ENCODE measurements at places on chromosomes 7 and 10. TPM values are rescaled to one million over a fixed set of nuclear protein-coding genes. Genes with fewer than 3 reads are reported as not detected.

SLC39A12 gene
- polyA plus RNA-seq, result not detected

CCM2 gene
- 25.6 TPM for polyA plus RNA-seq

PARG gene
- polyA plus RNA-seq, result 34.7 TPM

GPR26 gene
- polyA plus RNA-seq, result not detected

IGFBP1 gene
- polyA plus RNA-seq, result 0.74 TPM

ALOX5 gene
- polyA plus RNA-seq, result 1.9 TPM

OR2A7 gene
- 10.8 TPM for polyA plus RNA-seq

TMEM270 gene
- polyA plus RNA-seq, result 0.08 TPM

CRHR2 gene
- polyA plus RNA-seq, result not detected

SUGCT gene
- polyA plus RNA-seq, result 14.4 TPM

UFSP1 gene
- polyA plus RNA-seq, result 3.4 TPM

DNA sequence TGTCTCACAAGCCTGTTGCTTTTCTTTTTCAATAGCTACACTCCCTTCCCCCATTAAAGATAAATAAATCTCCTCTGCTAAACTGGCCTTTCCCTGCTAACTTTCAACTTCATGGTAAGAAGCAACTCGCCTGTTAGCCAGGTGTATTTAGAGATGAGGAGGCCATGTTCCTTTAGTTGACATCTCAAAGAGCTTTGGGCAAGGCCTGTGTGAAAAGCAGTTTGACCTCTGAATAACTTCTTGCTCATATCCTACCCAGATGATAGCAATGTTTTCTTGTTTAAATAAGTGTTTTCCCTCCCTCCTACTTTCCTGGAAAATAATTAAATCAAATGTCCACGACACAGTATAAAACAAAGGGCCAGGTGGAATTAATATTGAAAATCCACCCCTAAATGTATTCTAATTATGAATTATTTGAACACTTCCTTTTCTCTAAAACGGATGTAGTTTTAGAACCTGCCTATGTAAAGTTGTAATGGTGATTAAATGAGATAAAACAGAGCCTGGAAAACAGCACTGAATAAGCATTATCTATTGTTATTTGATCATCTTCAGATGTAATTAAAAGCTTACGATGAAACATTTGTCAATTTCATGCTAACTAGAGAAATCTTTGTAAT is 78.5 kb downstream of the HGF start:
- no peak for DNase-seq

GRCh38 chr10:95517536-95518454 is 43.4 kb downstream of the SORBS1 start:
- DNase-seq, result no peak

- no peak for DNase-seq
Measured at GRCh38 chr7:80089366-80089765, 45.3 kb upstream of the GNAI1 start.

GRCh38 chr10:85458324-85458723 is 908.3 kb downstream of the GRID1 start:
- no peak for DNase-seq

DNA sequence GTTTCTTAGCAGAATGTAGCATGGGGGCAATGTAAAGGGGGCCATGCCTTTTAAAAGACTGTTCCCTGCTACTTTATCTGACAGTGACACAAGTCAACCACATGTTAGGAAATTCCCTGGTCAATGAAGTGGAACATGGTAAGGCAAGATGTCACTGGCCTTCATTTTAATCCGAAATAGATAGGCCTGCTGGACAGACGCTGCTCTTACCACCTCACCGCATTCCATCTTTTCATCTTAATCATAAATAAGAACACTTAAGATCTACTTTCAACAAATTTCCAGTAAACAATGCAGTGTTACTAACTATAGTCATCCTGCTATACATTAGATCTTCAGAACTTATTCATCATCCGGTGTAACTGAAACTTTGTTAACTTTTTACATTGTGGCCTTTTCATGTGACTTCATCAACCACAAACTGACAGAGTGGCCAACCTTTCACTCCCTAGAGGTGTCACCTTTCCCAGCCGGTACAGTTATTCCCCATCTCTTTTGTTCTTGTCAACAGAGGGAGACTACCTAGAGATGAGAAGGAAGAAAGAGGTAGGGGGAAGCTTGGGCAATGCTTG is 15.6 kb downstream of the ASB4 start:
- DNase-seq, result no peak

DNA sequence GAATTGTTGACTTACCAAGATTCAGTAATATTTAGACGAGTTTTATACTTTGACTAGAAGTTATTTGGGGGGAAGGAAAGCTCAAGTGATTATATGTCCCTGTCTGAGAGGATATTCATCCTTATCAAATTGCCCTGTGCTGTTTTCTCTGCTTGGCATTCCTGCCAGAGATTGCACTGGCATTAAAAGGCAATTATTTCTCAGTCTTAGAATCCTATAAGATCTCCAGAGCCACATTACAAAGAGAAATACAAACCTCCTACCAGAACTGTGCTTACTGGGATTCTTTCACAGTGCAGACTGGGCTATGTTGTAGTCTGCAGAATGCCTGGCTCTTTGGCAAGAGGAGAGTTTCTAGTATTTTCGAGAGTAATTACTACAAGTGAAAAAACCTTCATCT is 342.4 kb downstream of the HGF start:
- no peak for DNase-seq

DNA sequence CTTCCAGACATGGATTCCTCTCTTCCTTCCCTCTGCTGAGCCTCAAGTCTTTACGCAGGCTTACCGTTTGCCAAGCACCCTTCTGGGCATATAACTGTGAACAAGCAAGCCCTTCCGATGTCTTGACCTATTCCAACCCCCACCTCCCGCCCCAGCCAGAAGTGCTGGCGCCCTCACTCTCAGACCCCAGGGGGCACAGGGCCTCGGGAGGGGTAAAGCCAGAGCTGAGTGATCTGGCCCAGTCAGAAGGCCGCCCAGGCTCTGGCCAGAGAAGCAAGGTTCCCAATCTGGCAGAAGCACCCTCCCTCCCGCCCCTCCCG is 1.2 kb downstream of the PRRT4 start:
- no peak for DNase-seq

GRCh38 chr10:5618042-5618441 is 48.4 kb downstream of the ASB13 start:
- DNase-seq, result no peak

GRCh38 chr10:119296703-119297102 is 89.3 kb downstream of the GRK5 start:
- DNase-seq, result no peak

- DNase-seq, result no peak
Measured at GRCh38 chr10:87585565-87586514, 73.8 kb upstream of the PAPSS2 start.

GRCh38 chr7:130384371-130384801 is 4.1 kb downstream of the CPA1 start:
- DNase-seq, result no peak

DNA sequence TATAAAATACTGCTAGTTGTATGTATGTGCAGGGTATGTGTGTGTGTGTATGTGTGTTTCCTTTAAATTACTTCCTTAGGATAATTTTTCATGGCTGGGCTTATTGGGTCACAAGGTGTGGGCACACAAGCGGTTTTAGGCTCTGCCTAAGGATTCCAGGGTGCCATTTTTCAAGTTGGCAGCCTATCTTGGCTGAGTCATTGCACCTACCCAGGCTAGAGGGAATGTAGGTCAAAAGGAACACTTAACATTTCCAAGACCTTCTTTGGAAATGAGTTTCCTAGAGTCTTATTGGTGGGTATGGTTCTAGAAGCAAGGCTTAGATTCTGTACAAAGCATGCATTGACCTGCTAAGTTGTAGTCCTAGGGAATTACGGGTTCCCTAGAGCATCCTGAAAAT is 642.1 kb downstream of the LRMDA start:
- DNase-seq, result no peak

DNA sequence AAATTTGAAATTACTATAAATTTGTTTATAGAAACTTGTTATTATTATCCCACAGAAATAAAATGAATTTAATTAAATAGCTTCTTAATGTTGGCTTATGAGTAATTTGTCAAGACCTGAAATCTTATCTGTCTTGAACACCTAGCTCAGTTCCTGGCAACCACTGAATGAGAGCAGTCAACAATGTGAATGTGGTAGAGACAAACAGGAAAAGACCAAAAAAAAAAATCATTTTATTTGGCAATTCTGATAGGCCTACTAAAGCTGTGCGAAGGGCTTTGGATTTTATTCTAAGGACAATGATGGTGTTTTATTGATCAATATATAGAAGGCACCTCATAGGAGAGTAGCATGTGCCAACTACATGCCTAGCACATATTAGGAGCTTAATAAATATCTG is 127.8 kb upstream of the RSU1 start:
- DNase-seq, result no peak

GRCh38 chr10:19111501-19112267 is 63.1 kb downstream of the MALRD1 start:
- no peak for DNase-seq

DNA sequence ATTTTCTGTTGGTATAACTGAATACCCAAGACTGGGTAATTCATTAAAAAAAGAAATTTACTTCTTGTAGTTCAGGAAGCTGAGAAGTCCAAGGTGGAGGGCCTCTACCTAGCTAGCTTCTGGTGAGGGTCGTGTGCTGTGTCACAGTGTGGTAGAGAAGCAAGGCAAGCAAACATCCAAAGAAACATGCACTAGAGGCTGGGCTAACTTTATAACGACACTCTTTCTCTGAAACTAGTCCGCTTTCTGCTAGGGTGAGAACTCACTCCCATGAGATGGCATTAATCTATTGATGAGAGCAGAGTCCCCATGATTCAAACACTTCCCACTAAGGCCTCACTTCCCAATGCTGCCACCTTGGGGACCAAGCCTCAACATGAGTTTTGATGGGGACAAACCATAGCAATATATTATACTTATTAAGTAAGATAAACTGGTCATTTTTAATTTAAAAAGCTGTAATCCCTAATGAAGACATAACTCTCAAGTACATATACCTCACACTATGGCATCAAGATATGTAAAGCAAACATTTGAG is 50.8 kb downstream of the PHYHIPL start:
- no peak for DNase-seq

- DNase-seq, result no peak
Measured at GRCh38 chr10:89390476-89391225, 1.8 kb upstream of the IFIT1 start.

DNA sequence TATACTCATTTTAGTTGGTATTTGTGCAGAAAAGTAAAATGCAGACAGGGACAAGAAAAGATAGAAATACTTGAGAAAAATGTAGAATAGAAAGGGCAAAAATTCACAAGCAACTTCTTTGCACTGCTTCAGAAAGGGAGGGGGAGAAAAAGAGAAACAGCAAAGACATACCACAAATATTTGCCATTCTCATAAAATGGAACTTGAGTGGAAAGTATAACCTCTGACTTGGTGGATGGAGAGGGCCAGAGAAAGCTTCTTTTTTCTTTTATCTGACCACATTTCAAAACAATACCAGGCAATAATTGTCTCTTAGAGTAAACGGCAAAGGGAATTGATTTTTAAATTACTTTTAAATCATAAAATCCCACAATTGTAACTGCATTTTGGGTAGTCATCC is 35.8 kb upstream of the TRUB1 start:
- no peak for DNase-seq

- no peak for DNase-seq
Measured at GRCh38 chr10:24207781-24208611, 942 bp upstream of the KIAA1217 start.

DNA sequence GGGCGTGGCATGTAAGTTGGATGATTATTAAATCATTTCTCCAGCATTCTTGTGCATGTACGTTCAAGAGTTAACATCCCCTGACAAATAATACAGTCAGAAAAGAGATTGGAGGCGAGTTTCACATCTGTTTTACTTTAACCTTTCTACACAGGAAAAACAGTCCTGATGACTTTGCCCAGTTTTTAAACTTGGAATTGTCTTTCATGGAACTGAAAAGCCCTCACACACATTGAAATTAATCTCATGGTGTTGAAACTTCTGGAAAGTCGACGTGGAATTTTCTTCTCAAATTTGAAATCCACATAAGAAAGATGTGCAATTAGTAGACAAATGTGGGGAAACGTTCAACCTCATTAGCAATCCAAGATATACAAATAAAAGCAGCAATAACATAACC is 31.2 kb upstream of the ZNF438 start:
- DNase-seq, result no peak

DNA sequence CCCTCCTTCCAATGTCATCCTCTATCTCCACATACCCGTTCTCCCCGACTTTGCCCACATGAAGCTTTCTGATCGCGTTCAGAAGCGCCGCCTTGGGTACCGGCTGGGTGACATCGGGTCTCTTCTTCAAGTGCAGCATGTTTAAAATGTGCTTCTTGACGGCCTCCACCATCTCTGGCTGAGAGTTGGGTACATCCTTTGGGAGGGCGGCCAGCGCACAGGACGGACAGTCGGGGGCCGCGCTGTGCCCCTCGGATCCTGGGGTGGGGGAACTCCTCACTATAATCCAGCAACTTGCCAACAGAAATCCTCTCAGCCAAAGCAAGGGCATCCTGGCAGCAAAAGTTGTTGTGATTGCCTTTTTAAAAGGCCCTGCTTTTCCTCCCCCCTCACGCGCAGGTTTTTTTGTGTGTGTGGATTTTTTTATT is 2.8 kb downstream of the INHBA start:
- DNase-seq, result no peak

Data from right renal pelvis (tissue), 4 donors.